T-helper 2 cell treated with Interferon-gamma antibody and Interleukin-4, amounts not matched to agents 100 ng/mL and 5 ng/mL, for 36 hours (primary cell): ENCODE measurements at places on chromosomes 1 and 21. TPM values are rescaled to one million over a fixed set of nuclear protein-coding genes. Genes with fewer than 3 reads are reported as not detected.

ITLN2 gene
- not detected in 2 replicates for total RNA-seq

RNF186 gene
- not detected in 2 replicates for total RNA-seq

CR1 gene
- total RNA-seq: 0.14 and 0.16 TPM in 2 replicates

MYBPH gene
- not detected in 2 replicates for total RNA-seq

CSRP1 gene
- total RNA-seq: 77.1 and 83.6 TPM in 2 replicates

TNFRSF1B gene
- 164 and 170 TPM in 2 replicates for total RNA-seq

C1orf53 gene
- 1.3 and 1.8 TPM in 2 replicates for total RNA-seq

ADORA1 gene
- not detected in 2 replicates for total RNA-seq

SPATA45 gene
- total RNA-seq: not detected in 2 replicates

EXTL1 gene
- total RNA-seq: not detected in 2 replicates

VSIG8 gene
- not detected in 2 replicates for total RNA-seq

COL16A1 gene
- not detected in 2 replicates for total RNA-seq

FLG2 gene
- total RNA-seq: not detected in 2 replicates

SYCP1 gene
- total RNA-seq: not detected in 2 replicates

GJA5 gene
- total RNA-seq: not detected in 2 replicates

HSD11B1 gene
- 0.36 and 0.61 TPM in 2 replicates for total RNA-seq

CTSE gene
- not detected in 2 replicates for total RNA-seq
